ENCODE measurements at places on chromosomes 4 and X. TPM values are rescaled to one million over a fixed set of nuclear protein-coding genes. Genes with fewer than 3 reads are reported as not detected.

The BRS3 gene
- not detected for total RNA-seq

The GAGE12H gene
- not detected for total RNA-seq

The BGN gene
- 28.1 TPM for total RNA-seq

The ARHGAP36 gene
- 31.8 TPM for total RNA-seq

The SETD7 gene
- 47.2 TPM for total RNA-seq

The RASL11B gene
- 21.5 TPM for total RNA-seq

The PAGE2 gene
- total RNA-seq: not detected

DNA sequence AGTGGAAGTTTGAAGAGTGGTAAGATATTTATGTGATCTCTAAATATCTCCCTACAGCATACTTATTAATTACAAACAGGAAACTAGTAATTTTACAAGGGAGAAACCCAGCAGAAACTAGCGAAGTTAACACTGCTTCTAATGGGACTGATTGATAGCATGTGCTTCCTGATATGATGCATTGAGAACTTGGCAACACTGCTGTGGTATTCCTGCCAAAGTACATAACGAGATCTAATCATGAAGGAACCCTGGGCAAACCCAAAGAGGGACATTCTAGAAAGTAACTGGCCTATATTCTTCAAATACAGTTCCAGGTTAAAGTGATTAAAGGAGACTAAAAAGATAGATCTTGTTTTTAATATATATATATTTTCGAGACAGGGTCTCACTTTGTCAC is 4.6 kb upstream of the GPR34 start:
- no peak for DNase-seq

DNA sequence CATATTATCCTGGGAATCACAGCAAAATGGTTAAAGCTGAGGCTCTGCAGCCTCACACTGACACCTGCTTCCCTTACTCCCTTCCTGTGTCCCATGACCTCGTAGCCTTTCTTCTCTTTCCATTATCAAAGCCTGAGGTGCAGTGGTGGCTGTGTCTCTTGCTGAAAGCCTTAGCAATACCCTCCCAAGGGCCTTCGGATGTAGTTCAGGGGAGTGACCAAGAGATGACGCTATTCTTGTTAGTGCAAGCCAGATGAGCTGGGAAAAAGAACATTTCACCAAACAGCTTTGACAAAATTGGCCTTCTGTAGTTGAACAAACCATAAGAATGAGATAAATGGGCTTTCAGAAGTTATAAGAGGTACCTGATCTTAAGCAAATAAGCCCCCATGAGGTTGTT is 31.6 kb downstream of the SMIM10L2A start:
- no peak for DNase-seq

DNA sequence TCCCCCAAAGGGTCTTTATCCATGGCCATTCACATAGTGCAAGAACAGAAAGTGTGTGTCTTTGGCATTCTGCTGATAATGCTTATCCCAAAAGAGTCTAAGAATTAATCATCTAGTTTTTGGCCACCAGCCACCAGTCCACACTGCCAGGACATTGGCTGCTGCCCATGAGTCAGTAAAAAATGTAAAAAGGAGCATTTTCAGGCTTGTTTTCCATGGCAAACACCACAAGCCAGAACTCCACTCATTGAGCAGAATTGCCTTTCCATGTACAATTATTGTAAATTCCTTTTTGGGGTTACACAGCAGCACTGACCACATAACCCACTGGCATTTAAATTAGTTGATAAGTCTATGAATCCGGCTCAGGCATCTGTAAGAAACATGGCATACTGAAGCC is 89.2 kb upstream of the PRDX4 start:
- DNase-seq: no peak

GRCh38 chr4:3330707-3331106 is 37.9 kb downstream of the RGS12 start:
- no peak for DNase-seq

GRCh38 chr4:24163314-24163713 is 273.5 kb upstream of the PPARGC1A start:
- no peak for DNase-seq

GRCh38 chr4:8908206-8908893 is 36.7 kb upstream of the HMX1 start:
- DNase-seq: no peak

DNA sequence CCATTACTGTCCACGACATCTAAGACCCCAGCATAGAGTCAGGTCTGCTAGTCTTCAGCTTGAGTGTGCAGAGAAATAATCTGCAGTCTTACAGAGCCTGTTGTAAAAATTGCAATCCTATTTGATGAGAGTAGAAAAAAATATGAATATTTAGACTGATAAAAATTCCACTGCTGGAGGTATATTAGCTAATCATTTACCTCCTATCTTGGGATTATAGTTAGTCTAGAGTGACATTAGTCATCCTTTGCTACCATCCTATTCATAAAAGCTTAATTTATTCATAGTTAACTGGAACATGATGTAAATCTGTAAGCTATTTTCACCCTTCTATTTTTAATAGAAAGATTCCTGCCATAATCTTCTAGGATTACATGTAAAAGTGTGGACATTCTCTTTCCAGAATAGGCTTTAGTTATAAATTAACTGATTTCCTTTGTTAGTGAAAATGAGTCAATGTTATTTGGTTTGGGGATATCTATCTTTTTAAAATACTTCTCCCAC is 26.7 kb downstream of the C4orf54 start:
- no peak for DNase-seq

- no peak for DNase-seq
These were observed 439.1 kb downstream of the PACRGL start for GRCh38 chr4:21139327-21139726.

DNA sequence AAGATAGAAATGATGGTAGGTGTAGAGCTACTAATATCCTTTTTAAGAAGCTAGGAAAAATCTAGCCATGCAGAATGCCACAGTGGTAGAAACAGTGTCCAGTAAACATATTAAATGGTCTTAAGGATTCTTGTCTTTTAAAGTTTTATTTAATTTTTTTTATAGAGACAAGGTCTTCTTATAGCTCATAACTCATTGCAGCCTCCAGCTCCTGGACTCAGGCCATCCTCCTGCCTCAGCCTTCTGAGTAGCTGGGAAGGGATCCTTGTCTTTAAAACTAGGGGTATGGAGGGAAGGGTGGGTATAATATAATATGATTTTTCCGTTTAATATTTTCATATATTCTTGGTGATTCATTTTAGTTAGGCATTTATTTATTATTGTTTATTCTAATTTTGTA is 3.8 kb downstream of the TMEM165 start:
- no peak for DNase-seq

DNA sequence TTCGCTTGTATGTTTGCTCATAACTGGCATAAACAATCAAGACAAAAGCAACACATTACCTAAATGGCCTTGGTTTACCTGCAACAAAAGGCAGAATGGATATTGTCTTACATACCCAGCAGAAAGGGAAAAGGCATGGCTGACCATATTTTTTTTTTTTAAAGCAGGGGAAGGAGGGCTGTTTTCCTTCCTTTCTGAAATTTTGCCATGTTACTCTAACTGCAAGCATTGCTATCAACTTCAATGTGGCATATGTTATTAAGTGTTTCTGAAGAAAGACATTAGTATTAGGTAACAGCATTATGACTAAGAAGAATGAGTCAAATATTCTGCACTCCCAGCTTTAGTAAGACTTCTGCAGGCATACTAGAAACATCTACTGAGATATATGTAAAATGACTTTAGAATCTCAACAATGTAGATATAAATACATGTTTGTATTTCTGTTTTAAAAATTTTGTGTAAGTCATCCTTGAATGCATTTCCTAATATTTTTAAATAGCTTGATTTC is 512.6 kb upstream of the FAM241A start:
- DNase-seq: no peak
